ENCODE measurements at places on chromosomes 3 and 15.

GRCh38 chr3:100032243-100032642 is 82.1 kb downstream of the FILIP1L start:
- no peak for DNase-seq

DNA sequence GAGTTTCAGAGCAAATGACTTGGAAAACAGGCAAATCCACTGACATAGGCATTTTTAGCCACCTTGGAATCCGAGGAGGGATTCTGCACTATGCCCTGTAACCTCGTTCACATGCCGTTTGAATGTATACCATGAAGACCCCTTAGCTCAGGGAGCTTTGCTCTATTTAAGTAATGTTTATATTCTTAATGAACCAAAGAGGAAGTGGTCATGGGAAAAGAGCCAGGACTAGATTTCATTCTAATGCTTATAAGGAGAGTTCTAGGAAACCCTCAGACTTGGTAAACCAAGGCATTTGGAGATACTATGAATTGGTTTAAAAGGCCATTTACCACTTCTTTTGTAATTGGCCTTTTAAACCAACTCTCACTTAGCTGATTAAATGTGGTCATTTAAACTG is 178.9 kb downstream of the IGF1R start:
- no peak for DNase-seq

GRCh38 chr3:157294953-157295352 is 135.0 kb upstream of the CCNL1 start:
- DNase-seq, result no peak

DNA sequence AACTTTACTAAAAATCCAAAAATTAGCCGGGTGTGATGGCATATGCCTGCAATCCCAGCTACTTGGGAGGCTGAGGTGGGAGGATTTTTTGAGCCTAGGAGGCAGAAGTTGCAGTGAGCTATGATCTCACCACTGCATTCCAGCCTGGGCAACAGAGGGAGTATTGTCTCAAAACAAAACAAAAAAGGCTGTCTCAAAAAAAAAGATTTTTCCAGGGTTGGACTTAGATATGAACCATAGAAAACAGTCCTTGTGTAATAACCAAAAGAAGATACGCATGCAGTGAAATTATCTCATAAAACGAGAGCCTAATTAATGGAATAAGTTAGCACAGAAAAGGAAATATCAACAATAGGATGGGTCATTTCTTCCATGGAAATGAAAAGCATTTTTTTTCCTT is 320.4 kb upstream of the RASGRP1 start:
- no peak for DNase-seq

GRCh38 chr3:138389841-138390581 is 41.6 kb downstream of the MRAS start:
- no peak for DNase-seq

GRCh38 chr3:47536221-47536891 is 22.8 kb upstream of the ELP6 start:
- DNase-seq, result no peak

DNA sequence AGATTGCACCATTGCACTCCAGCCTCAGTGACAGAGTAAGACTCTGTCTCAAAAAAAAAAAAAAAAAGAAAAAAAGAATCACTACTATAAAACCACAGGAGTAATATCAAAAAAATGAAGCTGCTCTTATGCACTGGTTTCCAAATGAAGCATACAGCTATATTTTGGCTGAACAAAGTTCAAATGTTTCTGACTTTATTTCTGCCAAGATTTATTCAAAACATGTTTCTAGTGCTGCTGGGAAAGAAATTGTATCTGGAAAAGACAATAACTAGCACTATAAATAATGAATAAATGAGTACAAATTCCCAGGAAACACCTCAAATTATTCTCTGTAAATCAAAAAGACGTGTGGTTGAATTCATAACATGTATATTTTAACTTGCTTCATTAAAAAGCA is 102.5 kb upstream of the MME start:
- DNase-seq, result no peak

- DNase-seq, result peak; percentile 56
These were observed 10.4 kb downstream of the TEX264 start for GRCh38 chr3:51681453-51681852.

DNA sequence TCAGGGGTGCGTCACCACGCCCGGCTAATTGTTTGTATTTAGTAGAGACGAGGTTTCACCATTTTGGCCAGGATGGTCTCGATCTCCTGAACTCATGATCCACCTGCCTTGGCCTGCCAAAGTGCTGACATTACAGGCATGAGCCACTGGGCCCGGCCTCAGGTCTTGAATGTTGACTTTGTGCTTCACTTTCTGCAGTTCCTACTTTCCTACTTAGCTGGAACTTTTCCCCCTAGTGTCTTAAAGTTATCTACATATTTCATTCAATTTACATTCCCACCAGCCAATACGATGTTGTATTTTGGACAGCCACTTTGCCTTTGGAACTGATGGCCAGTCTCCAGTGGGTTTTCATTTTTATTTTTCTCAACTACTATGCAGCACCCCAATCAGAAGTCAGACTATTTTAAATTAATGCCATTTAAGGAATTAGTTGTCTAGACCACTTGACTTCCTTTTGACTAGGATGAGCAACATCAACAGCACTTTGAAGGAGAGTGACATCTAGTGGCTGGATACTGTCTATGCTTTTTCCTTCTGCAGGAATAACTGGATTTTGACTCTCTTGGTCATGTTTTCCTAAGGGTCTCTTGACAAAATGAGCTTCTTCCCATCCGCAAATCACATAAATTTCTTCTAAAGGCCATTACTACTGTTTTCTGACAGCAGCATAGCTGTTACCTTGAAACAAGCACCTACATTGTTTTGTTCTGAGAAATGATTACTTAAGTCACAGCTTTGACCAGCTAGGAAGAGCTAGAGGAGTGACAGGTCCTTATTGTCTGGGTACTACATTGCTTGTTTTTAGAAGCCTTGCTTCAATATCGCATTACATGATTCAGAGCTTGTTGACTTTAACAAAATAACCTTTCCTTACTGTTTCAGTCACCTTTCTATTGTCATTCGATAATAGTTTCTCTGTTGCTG is 140.2 kb downstream of the ITPR1 start:
- DNase-seq, result peak; percentile 9

DNA sequence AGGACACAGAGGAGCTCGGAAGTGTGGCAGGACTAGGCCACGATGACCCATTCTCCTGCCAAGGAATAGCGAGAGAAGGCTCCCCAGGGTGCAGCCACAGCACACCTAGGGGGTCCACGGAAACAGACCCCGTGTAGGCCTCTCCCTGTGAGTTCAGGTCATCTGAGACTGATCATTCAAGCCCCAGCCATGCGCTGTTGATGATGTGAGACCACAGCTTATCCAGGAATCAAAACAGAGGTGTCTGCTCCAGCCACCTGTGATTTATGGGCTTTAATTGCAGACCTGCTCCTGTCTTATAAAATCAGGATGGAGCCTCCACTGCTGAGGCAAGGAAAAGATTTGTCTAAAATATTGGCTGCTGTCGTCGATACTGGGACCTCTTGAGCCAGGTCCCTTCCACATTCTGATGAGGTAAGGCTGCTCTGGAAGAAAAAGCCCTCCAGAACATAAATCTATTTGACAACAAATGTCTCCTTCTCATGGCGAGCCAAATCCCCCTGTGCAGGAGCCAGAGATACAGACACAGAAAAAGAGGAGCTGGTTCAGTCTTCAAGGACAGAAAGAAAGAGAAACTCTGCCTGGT is 186.7 kb downstream of the TJP1 start:
- no peak for DNase-seq

GRCh38 chr3:163768048-163768447 is 1310.2 kb downstream of the SI start:
- DNase-seq, result no peak

- DNase-seq, result no peak
These were observed 997.9 kb upstream of the ALCAM start for GRCh38 chr3:104368760-104369159.

DNA sequence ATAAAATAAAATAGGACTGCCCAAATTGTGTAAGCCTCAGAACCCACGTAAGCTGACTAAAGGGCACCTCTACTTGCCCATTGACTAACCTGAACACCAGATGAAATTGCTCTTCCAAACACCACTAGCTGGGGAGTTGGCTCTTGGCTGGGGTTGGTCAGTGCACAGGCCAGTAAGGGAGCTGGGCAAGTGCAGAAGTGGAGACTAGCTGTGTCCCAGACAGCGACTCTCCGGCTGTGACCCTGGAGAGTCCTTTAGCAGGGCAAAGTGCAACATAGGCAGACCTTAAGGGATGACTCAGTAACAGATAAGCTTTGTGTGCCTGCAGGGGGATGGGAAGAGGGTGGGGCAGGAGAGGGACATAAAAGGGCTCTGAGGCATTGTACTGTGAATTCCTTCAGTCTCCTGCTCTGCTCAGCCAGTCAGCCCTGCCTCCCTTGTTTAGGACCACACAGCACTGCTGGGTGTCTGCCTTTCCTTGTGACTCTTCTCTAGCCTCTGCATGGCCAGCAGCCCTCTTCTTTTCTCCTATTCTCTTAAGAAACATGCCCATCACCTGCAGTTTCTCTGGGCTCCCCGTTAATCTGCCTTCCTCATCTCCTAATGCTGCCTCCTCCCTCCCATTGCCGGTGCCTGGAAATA is 13.2 kb downstream of the NR1I2 start:
- no peak for DNase-seq

GRCh38 chr3:150360966-150361365 is 47.1 kb upstream of the TSC22D2 start:
- no peak for DNase-seq

GRCh38 chr3:49411968-49412631 is at the start of the genes RHOA and TCTA:
TSS of gene RHOA (minus strand) at chr3:49411976. CDS start at chr3:49375589, 36,387 bp downstream.
TSS of gene TCTA (plus strand) at chr3:49412423. CDS start at chr3:49412427, 4 bp downstream.
- DNase-seq, result peak; percentile 99

GRCh38 chr15:83065431-83065830 is 1.6 kb downstream of the BTBD1 start:
- no peak for DNase-seq

DNA sequence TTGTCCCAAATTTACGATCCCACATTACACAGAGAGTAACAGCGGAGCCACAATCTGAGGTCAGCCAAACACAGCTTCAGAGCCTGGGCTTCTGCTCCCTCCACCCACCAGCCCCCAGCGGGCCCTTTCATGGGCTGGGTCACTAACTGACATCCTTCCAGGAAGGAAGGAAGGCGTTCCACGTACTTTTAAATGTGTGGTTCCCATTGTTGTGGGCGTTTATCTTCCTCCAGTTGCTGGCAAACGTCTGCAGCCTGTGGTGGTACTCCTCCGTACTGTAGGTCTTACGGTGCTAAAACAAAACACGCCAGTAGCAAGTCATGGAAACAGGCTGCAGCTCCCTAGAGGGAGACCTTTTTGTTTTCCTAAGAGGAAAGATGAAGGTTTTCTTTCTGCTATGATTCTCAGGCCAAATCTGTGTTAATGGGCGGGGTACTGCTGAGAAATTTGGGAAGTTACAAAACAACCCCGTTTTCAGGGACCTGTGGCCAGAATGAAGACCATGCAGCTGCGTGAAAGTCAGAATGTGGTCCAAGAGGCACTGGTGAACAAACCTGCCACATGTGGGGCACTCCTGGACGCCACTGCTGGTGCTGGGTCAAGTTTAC is 7.6 kb downstream of the CTSH start:
- no peak for DNase-seq

GRCh38 chr15:75069301-75069925 is 46.0 kb downstream of the PPCDC start:
- no peak for DNase-seq

GRCh38 chr15:85615930-85616329 is 178.8 kb downstream of the KLHL25 start:
- DNase-seq, result peak; percentile 20

DNA sequence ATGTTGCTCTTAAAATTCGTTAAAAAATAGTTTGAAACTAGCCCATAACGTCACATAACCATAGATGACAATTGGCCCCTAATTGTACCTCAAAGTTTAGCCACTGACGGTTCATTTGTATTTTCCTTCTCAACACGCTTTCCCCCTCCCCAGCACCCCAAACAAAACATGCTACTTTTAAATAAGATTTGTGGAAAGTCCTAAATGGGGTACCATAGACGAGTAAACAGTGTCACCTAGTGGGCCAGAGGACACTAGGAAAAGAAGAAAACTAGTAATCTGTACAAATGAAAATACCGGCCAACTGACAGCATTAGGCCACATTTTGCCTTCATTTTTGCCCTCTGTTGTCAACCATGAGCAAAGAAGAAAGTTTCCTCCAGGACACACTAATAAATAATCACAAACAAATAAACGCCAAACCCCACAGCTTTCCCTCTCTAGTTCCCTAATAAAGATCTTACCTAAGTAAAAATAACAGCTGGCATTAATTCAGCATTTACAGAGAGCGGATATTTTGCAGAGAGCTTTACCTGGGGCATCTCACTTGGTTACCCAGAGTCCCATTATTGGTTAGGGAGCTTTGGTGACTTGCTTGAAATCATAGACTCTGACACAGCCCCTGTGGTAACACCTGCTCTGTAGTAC is 175.1 kb upstream of the ATP11B start:
- no peak for DNase-seq
